ENCODE measurements at places on chromosomes 6 and 20.

- no peak for DNase-seq
These were observed 37.3 kb downstream of the KIF13A start for GRCh38 chr6:17950095-17950494.

DNA sequence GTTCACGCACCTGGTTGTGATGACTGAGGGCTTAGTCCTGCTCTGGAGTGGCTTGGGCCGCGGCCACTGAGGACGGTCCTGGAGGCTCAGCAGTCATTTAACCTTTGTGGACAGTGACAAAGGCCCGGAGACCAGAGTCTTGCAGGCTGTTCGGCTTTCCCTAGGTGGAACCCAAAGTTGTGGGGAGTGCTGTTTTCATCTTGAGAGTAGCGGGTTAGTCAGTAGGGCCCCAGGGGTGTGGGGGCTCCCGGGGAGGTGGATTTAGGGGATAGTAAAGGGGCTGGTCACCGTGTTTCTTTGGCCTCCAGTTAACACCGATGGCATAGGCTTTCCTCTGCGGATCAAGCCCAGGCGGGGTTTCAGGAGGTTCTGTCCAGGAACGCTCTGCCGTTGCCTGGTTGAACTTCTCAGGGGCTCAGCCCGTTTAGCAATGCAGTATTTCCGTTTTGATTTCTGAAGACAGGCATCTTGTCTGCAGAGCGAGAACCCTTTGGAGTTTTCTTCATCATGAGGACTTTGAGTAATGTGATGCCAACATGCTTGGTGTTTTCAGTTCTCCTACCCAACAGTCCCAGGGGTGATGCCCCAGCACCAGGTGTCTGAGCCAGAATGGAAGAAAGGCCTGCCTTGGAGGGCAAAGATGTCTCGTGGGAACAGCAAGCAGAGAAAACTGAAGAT lies 31.8 kb downstream of the ZNF831 start:
- peak; percentile 12 for DNase-seq

DNA sequence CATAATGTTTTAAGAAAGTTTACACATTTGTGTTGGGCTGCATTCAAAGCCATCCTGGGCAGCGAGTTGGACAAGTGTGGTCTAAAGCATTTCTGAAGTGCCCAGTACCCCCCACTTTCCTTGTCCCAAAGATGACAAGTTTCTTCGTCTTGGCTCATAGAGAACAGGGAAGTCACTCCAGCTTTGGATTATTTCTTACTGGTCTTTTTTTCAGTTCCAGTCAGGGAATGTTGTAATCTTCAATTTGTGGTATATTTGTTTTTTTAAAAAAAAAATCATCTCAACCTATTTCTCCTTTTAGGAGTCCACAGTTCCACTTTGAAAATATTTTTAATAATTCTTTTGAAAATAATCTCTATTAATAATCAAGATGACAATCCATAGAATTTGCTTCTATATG lies 34.0 kb downstream of the SLX4IP start:
- DNase-seq: no peak

DNA sequence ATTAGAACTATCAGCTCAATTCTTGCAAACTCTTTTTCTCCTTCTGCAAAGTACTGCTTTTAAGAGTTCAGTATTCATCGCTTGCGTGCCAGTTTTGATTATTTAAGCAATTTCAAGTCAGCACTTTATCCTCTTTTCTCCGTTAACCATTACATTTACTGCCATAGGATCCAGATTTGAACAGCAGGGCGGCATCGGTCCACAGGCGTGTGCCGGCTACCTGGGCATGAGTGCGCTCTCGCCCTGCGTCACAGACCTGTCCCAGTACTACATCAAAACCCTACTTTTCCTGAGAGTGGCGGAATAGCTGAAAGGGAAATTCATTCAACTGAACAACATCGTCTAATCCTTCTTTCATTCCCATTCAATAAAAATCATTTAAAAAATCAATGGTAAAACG lies 53.4 kb downstream of the MYLK4 start:
- no peak for DNase-seq

GRCh38 chr6:151136141-151136755 lies 103.5 kb upstream of the AKAP12 start:
- no peak for DNase-seq

DNA sequence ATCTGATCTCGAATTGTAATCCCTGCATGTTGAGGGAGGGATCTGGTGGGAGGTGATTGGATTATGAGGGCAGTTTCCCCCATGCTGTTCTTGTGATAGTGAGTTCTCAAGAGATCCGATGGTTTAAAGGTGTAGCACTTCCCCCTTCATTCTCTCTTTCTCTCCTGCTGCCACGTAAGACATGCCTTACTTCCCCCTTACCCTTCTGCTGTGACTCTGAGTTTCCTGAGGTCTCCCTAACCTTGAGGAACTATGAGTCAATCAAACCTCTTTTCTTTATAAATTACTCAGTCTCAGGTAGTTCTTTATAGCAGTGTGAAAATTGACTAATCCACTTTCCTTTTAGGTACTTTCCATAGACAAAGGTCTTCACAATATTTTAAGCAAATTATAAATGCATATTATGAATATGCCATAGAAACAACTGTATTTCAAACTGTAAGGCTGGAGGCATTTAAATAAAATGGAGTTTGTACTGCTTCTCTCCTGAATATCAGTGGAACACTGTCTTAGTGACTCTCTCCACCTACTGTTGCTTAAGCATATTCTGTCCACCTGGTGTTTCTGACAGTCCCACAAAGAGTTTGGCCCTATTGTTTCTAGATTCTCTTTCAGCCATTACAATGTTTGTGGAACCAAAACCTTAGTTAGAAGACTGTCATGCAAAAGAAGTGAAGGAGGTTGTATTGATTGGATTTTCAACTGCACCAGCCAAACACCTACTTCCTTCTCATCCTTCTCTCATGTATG lies 24.3 kb upstream of the IL17A start:
- DNase-seq: no peak

DNA sequence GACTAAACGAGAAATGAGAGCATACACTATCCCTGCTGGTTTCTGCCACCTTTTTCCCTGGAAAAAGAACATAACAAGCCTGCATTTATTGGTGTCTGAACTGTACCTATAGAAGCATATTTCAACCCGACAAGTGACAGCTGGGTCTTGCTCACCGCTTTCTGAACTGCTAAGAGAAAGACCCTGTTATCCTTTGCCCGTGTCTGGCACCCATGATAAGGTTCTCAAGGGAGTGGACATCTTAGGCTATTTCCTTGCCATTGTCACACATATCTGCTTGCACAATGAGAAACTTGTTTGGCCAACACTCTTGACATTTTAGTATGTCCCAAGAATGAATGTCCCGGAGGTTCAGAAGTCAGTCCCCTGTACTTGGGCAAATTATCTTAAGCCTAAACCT lies 19.3 kb downstream of the RIPOR2 start:
- DNase-seq: no peak

- DNase-seq: no peak
These were observed 401.6 kb upstream of the SULF2 start for GRCh38 chr20:48186915-48187314.

Data from colonic mucosa (tissue), 4 donors.